Stimulated activated naive B cell treated with anti-CD40 and anti-IgM and Interleukin-4, amounts not matched to agents 10 μg/mL and 1 μg/mL and 100 μg/mL, for 72 hours (primary cell): ENCODE measurements at places on chromosomes 11 and 22.

- no peak for DNase-seq
Measured at GRCh38 chr11:103622296-103622695, 414.1 kb upstream of the DDI1 start.

GRCh38 chr11:128946648-128947047 lies 4.0 kb upstream of the TP53AIP1 start:
- DNase-seq: no peak

GRCh38 chr11:62574363-62575071 lies 826 bp upstream of the EEF1G start:
- no peak for DNase-seq

- no peak for DNase-seq
Measured at GRCh38 chr11:37519781-37520180, 921.7 kb upstream of the RAG2 start.

DNA sequence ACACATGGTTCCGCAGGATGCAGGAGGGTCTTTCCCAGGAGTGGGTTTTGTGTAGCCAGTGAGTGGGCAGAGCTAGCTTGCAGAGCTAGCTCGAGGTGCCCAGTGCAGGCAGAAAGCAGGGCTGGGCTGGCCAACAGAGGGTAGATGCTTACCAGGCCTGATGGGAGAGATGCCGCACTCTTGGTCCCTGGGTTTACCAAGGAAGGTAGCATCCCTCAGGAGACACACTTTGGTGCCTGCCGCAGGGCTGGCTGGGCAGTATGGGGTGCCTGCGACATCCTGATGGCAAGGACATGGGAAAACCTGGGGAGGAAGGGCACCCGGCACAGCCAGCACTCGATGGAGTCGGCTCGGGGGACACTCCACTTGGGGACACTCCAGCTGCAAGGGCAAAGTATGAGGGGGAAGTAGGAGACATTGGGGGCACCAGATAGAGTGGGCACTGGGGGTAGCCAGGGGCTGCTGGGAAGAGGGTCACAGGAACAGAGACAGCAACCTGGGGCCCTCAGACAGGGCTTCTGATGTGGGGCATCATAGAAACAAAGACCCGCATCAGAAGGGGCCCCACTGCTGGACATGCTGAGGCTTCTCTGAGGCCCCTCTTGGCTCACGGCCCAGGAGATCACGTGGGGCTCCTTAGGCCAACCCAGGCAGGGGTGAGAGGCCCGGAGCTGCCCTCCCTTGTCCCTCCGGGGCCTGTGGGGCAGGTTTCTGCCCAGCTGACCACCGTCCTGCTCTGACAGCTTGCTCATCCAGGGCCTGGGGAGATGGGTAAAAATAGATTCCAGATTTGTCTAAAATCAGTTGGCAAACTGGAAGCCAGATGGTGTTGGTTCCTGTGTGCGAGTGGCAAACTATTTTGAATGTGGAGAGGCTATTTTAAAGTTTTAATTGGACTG lies 89.8 kb downstream of the MORC2 start:
- DNase-seq: no peak

- DNase-seq: no peak
Measured at GRCh38 chr22:25828422-25828821, 86.4 kb downstream of the MYO18B start.

GRCh38 chr22:17748555-17749353 lies 25.5 kb downstream of the BID start:
- DNase-seq: no peak

GRCh38 chr11:45155058-45155551 lies 8.7 kb downstream of the PRDM11 start:
- no peak for DNase-seq

DNA sequence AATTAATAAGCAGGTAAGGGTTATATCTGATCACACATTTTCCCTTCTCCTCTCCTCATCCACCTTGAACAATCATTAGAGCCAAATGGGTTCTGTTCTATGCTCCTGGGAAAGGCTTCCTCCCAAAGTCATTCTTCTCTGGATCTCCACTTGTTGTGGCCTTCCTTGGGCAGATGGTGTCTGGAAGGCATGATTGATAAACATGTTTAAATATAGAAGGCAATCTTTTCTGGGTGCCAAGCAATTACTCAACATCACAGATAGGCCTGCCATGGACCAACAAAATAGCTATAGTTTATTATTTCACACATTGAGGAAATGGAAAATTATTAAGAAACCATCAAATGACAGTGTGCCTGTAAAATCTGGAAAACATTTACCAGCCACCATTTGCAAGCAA lies 73.5 kb downstream of the KCNA4 start:
- DNase-seq: no peak

- no peak for DNase-seq
Measured at GRCh38 chr11:35073691-35074419, 65.1 kb upstream of the CD44 start.

DNA sequence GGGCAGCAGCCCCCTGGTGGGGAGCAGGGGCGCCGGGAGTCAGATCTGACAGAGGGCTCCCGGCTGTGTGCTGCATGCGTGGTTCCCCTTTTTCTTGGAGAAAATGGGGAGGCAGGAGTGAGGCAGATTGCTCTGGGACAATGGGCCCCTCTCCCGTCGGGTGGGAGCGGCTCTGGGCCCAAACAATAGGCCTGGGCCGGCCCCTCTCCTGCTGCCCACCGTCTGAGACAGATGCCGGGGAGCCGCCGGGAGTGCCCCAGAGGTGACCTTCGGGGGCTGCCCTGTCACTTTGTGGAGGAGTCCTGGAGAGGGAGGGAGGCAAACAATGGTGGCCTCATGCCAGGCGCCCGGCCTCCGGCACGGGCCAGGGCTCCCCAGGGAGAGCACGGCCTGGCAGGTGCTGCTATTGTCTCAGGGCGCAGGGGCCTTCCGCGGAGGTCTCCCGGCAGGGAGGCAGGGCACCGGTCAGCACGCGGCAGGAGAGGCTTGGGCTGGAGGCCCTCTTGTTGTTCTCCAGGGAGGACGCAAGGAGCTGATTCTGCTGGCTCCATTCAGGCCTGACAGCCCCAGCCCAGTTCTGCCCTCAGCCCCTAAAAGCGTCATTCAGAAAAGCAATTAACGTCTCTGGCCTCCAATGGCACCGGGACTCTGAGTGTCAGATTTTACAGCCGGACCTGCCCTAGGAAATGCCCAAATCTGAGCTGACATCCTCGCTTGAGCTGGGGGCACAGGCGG lies 44.8 kb downstream of the SMIM38 start:
- no peak for DNase-seq

DNA sequence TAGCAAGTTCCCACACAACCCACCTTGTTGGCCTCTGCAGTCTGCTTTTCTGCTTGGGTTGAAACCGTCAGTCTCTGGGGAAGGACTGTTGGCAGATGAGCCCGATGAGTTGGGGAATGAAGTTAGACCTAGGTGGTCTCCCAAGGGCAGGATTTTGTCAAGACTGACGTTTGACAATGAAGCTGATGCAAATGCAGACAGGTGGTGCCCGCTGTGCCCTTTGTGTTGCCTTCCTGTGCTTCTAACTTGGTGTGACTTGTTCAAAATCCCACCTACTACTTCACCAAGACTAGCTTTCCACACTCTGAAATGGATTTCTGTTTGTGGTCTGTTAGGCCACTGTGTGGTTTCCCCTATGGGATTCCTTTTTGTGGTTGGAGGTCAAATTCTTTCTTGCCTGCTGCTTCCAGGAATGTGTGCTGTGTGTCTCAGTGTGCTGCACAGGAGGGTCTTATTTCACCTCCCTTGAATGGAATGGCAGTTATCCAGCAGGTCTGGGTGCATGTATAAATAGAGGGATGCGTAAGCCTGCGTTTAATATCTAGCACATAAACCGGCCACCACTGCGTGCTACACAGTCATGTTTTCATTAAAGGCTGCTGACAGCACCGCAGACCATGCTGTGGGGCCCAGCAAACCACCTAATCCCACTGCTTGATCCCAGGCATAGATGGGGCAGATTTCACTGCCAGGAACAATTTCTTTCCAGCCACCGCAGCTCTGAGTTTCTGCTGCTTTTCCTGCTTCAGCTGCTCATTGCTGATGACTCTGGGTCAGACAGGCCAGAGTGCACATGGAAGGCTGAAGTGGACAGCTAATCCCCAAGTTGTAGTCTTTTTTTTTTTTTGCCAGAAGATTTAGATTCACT lies 44.8 kb downstream of the ADAMTS8 start:
- peak; percentile 10 for DNase-seq

DNA sequence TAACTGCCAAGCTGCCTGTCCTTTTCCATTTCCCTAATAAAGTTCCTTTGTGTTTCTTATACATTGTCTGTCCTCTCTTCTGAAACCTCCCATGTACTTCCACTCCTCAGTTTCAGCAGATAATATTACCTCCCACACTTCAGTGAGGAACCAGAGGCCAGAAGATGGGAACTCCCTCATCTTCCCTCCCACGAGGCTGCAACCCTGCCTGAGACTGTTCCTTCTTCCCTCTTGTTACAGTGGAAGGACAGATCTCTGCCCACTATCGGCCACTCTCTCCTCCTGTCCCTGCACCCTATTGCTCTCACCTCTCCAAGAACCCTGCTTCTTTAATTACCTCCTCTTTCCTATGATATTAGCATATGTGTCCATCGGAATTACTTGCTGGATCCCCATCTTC lies 38.1 kb upstream of the SWAP70 start:
- DNase-seq: no peak

DNA sequence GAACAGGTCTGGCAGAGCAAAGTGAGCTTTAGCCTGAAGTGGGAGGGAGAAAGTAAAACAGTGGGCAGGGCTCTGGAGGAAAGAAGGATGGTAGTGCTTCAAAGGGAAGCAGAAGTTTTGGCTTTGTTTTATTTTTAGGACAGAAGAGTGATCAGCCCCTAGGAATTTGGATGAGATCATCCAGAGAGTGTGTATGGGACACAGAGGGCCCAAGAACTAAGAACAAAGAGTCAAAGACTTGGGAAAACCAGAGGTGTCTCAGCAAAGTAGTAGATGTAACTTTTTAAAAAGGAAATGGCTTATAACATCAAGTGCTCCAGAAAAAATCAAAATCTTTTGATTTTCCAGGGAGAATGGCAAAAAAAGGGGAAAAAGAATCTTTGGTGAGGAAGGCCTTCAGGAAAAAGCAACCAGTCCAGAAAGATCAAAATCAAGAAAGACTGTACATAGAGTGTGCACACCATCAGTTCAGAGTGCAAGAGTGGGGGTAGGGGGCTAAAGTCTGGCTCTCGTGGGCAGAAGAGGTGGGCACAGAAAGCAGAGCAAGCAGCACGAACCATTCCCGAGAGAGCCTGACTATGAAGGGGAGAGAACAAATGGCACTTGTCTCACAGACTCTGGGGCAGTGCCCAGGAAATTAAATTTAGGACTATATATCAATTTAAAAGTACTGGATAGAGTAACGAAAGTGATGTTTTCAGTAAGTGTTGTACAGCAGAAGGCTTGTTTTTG lies 30.0 kb downstream of the MAPK1 start:
- DNase-seq: no peak

DNA sequence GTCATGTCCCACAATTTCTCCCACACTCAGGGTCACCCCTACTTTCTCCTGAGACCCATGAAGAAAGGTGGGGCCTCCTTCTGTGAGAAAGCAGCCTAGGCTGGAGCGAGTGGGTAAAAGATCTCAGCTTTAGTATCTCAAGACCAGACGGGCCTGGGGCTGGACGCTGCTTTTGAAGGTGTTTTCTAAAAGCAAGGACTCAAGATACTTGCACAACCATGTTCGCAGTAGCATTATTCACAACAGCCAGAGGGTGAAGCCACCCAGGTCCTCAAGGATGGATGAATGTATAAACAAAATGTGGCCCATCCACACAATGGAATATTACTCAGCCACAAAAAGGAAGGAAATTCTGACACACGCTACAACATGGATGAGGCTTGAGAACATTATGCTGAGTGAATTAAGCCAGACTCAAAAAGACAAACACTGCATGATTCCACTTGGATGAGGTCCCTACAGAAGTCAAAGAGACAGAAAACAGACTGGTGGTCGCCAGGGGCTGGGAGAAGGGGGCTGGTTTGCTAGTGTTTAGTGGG lies 10.6 kb downstream of the SHANK2 start:
- DNase-seq: no peak

DNA sequence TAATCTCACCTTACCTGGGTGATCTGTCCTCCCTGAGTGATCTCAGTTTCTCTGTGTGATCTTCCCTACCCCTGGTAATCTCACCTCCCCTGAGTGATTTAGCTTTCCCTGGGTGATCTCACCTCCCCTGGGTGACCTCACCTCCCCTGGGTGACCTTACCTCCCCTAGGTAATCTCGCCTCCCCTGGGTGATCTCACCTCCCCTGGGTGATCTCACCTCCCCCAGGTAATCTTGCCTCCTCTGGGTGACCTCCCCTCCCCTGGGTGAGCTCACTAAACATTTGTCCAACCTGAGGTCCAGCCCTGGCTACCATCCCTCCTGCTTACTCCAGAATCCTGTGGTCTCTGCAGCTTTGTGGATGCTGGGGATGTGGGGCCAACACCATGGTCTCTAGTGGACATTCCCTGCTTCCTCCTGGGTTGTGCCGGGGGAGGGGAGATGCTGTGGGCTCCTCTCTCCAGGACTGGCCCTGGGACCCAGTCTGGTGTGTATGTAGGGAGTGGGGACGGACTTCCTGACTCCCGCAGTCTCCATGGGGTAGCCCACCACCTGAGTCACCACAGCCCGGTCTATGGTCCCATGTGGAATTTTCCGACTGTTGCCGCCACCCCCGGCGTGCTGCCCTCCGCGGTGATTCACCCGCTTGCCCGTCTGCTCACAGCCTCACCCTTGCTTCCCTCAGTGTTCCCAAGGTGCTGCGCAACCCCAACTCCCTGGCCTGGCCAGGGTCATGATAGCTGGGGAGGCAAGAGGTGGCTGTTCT lies 9.9 kb downstream of the LSP1 start:
- no peak for DNase-seq

- DNase-seq: no peak
Measured at GRCh38 chr11:32334822-32335221, 100.5 kb downstream of the WT1 start.

GRCh38 chr11:119161871-119162270 lies 6.7 kb upstream of the NLRX1 start:
- no peak for DNase-seq

- DNase-seq: peak; percentile 95
Measured at GRCh38 chr11:134253188-134253993, at the start of the genes ACAD8 and THYN1. Gene ACAD8, plus strand, starts transcription at chr11:134253568. Its CDS starts 33 bp downstream, at chr11:134253601. Gene THYN1, minus strand, starts transcription at chr11:134253352. Its CDS starts 470 bp downstream, at chr11:134252882.

- no peak for DNase-seq
Measured at GRCh38 chr11:89361734-89362133, 129.4 kb downstream of the NOX4 start.

- DNase-seq: no peak
Measured at GRCh38 chr11:41926339-41926738, 466.9 kb upstream of the LRRC4C start.

DNA sequence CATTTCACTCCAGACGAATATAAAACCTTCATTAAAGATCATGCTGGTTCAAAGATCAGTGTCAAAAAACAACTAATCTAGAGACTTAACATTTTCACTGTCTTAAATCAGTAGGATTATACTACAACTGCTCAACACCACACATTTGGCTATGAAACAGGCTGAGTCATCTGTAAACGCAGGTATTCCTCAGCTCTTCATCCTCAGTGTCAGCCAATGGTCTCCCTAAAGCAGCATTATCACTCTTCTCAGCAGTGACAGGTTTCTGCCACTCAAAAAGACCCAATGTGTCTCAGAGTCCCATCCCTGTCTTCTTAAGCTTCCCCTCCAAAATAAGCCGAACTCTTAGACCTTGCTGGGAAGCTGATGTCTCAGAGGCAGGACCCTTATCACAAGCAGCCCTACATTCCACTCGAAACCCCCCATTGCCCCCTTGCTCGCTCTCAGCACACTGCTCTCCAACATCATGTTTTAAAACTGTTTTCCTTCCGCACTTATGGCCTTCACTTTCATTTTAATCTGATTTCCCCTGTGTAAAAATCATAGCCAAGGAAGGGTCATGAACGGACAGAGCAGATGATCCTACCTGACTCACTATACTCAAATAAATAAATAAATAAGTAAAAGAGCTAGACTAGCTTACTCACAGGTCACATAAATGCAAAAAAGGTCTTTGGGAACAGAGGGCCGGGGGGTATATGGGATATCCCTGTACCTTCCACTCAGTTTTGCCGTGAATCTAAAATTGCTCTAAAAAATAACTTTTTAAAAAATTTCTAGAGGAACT lies 23.0 kb downstream of the CDON start:
- DNase-seq: no peak
